Stimulated activated CD4-positive, alpha-beta T cell treated with anti-CD3 and anti-CD28 coated beads, Interleukin-4, amount 100 ng/mL, for 1 hour (primary cell): ENCODE measurements at places on chromosomes 6 and 20.

DNA sequence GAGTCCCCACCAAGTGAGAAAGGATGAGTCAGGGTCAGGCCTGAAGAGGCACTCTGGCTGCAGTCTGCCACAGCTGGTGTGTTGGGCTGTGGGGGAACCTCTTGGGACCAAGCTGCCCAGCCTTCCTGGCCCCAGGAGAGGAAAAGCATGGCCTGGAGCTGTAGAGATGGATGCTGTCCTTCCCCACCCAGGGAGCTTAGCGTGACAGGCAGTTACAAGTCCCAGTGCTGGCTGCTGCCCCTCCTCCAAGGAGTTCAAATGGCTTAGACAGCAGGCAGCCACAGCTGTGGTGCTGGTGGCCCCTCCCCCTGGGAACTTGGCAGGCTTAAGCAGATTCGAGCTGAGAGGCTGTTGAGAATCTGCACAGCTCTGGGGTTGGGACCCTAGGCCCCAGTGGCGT lies 253.2 kb downstream of the PLCB1 start:
- DNase-seq = no peak

GRCh38 chr6:33112148-33112547 lies 36.4 kb downstream of the HLA-DPB1 start:
- DNase-seq = no peak

DNA sequence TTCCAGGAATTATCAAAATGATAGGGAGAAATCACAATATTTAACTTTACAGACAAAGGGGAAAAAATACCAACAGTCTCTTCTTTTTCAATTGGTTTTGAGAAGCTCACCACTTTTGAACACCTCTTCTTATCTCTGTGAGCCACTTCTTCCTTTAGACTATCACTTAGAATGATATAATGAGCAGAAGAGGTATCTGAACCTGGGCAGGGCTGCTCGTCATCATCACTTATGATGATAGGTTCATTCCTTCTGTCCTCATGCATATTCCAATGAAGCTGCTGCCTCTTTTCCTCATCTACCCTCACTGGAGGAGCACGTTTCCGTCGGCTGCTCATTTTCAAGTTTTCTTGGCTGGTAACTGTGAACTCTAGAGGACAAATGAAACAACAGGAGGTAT lies 9.2 kb downstream of the SHPRH start:
- DNase-seq = no peak

GRCh38 chr6:91276315-91276714 lies 689.4 kb upstream of the MAP3K7 start:
- no peak for DNase-seq

- DNase-seq = no peak
Measured at GRCh38 chr20:40274912-40275533, 414.0 kb downstream of the MAFB start.

DNA sequence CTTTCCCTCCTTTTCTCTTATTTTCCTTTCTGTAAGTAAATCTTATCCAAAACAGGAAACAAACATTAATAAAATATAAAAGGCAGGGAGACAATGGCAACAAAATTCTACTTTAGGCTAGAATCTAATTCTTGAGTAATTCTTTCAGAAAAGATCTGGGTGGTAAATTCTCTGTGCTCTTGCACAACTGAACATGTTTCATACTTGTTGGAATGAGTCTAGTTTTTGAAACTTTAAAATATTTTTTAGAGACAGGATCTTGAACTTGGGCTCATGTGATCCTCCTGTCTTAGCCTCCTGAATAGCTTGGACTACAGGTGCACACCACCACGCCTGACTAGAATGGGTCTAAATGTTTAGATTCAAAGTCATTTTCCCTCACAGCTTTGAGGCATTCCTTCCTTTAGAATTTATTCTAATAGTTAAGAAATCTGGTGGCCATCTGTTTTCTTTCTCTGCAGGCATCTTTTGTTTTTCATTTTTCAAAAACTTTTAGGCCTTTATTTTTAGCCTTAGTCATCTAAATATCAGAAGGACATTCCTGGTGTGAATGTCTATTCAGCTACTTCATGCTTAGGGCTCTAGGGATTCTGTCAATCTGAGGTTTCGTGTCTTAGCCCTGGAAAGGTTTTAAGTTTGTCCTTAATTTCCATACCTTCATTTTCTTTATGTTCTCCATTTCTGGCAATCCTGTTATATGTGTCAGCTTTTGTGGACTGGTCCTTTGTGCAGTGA lies 76.5 kb downstream of the CDKAL1 start:
- DNase-seq = no peak

DNA sequence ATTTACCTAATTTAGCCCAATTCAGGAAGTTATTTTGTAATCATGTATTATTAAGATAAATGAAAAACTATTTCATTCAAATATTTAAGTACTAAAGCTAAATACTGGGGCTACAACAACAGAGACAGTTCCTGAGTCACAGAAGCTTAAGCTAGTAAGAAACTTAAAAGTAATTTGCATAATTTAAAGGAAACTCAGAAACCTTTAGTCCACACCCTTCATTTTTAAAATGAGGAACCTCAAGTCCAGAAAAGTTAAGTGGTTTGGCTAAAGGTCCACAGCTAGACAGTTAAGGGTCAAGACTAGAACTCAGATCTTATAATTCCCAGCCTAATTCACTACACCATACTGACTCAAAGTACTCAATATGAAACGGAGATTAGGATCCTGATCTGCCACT lies 7.2 kb downstream of the LMBRD1 start:
- DNase-seq = no peak

- no peak for DNase-seq
Measured at GRCh38 chr20:42158272-42158671, 540.1 kb upstream of the CHD6 start.

DNA sequence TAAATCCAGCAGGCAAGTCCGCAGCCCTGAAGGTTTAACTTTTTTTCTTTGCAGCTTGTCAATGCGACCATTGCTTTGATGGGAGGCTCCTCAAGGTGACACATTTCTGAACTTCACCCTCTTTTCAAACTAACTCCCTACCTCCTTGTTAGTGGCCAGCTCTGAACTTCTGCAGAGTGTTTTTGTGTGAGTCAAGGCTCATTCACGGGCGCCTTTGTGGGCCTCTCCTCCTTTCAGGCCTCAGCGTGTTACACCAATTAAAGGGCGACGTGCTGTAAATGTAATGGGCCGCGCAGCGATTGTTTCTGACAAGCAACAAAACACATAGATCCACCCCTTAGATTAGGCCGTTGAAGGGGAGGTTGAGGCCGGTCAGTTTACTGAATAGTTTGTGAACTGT lies 45.5 kb upstream of the NR2E1 start:
- DNase-seq = no peak

DNA sequence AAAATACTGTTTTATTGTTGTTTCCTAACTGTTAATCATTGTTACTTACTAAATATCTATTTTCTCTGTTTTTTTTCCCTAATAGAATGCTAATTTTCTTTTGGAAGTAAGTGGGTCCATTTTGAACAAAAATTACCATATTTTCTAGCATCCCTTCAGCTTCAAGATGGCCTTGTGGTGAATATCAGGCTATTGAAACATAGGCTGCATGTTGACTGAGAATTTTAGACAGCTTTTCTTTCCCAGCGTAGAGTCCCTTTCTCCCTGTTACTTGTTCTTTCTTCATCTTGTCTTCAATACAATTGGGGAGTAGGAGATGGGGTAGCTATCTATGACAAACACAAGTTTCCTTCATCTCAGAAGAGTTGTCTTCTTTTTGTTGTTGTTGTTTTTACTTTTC lies 397.0 kb downstream of the DOK5 start:
- DNase-seq = no peak

DNA sequence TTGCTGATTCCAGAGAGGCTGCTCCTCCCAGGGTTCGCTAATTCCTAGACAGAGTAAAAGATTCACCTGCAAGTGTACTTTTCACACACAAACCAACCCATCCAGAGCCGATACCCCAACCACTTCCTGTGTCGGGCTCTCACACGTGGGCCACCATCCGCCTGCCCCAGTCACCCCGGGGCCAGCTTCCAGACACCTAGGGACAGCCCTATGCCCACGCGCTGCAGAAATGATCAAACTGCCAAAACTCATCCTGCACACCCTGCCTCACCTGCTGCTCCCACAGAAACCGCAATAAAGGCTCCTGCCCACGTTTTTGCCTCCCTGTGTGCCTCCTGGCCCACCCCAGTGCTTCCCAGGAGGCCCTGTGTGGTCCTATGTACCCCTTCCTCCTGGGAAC lies 59.5 kb downstream of the PSMG4 start:
- DNase-seq = peak; percentile 49

- no peak for DNase-seq
Measured at GRCh38 chr6:111653979-111654378, 48.3 kb upstream of the TRAF3IP2 start.

DNA sequence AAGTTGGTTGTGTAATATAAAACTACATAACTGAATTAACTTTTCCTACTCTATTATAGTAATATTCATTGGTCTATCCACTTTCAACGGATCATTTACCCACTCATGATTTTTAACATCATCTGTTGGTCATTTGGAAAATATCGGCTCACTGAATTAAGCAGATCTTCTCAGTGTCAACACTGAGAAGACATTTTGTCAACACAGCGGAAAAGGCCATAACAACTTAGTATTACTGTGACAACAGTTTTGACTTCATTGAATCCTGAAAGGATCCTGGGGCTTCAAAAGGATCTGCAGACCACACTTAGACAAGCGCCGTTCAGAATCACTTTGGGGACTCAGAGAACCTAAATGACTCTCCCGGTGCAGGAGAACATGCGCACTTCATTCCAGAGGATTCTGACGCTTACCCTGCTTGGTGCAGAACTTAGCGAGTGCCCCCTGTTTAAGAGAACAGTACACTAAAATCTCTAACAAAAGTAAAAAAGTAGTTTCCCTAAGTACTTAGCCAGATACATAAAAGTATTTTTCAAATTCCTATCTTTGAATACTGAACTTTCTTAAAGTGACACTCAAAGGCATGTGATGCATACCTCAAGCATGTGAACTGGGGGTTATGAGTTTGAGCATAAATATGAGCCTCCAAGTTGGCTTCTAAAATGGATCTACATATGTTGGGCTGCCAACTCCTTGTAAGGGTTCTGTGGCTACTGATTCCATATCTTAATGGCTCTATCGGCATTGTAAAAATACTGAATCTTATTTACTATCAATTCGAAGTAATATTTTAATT lies 4.0 kb downstream of the ZBTB2 start:
- DNase-seq = no peak

DNA sequence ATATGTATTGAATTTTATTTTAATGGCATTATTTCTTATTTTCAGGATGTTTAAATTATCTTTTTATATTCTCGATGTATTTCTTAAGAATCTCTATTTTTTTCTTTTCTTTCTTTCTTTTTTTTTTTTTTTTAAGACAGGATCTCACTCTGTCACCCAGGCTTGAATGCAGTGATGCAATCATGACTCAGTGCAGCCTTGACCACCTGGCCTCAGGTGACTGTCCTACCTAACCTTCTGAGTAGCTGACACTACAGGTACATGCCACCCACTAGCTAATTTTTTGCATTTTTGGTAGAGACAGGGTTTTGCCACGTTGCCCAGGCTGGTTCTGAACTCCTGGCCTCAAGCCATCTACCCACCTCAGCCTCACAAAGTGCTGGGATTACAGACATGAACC lies 143.8 kb upstream of the LAMA2 start:
- DNase-seq = no peak

- DNase-seq = no peak
Measured at GRCh38 chr6:134903448-134903847, 46.5 kb downstream of the ALDH8A1 start.

GRCh38 chr6:72709431-72709830 lies 87.6 kb downstream of the KCNQ5 start:
- no peak for DNase-seq

DNA sequence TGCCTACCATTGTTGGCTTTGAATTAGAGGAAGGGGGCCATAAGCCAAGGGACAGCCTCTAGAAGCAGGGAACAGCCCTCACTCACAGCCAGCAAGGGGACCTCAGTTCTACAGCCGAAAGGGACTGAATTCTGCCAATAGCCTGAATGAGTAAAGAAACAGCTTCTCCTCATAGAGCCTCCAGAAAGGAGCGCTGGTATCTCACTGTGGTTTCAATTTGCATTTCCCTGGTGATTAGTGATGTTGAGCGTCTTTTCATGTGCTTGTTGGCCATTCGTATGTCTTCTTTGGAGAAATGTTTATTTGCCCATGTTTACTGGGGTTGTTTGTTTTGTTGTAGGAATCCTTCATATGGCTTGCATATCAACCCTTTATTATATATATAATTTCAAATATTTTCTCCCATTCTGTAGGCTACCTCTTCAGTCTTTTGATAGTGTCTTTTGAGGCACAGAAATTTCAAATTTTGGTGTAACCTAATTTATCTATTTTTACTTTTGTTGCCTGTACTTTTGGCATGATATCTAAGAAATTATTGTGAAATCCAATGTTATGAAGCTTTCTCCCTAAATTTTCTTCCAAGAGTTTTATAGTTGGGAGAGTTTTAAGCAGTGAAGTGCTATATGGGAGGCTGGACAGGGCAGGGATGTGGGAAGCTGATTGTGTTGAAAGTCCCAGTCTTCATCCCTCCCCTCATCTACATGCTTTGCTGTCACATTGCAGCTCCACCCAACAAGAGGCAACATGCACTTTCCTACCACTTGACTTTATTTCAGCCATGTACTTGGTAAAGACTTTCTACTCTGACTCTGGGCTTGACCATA lies 82.3 kb upstream of the SHLD1 start:
- no peak for DNase-seq

DNA sequence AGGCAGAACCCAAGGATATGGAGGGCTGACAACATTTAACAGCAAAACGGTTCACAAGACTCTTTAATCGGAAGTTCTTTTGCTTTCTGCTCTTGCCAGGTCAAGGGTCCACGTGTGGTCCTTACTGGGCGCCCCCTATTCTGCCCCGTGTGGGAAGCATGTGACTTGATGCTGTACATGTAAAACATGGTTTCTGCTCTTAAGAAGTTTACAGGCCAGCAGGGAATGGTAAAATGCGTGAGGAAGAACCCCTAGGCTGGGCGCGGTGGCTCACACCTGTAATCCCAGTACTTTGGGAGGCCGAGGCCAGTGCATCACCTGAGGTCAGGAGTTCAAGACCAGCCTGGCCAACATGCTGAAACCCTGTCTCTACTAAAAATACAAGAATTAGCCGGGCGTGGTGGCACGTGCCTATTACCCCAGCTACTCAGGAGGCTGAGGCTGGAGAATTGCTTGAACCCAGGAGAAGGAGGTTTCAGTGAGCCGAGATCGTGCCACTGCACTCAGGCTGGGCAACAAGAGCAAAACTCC lies 19.3 kb downstream of the ZNF217 start:
- no peak for DNase-seq

- DNase-seq = no peak
Measured at GRCh38 chr6:111411978-111412566, 70.9 kb downstream of the REV3L start.

DNA sequence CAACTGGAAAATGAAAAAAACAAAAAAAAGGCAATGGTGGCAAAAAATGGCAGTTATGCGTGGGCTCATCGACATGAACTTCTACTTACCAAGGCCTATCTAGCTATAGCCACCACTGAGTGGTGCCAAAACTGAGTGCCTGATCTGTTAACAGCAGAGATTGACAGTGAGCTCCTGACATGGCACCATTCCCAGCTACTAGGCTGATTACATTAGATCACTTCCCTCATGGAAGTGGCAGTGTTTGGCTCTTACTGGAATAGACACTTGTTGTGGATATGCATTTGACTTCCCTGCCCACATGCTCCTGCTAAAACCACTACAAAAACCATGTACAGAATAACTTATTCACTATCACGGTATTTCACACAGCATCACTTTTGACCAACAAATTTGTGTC lies 216.1 kb upstream of the SGK1 start:
- DNase-seq = no peak
